ENCODE measurements at places on chromosomes 7 and 10.
A peak's percentile ranks its signal among the peaks of the same experiment; 100 is the strongest.

GRCh38 chr10:110977662-110978061, 58.3 kb downstream of the SHOC2 start:
- DNase-seq: no peak

- DNase-seq: peak; percentile 70
Observed at GRCh38 chr7:32061346-32061745, 8.9 kb downstream of the PDE1C start.

DNA sequence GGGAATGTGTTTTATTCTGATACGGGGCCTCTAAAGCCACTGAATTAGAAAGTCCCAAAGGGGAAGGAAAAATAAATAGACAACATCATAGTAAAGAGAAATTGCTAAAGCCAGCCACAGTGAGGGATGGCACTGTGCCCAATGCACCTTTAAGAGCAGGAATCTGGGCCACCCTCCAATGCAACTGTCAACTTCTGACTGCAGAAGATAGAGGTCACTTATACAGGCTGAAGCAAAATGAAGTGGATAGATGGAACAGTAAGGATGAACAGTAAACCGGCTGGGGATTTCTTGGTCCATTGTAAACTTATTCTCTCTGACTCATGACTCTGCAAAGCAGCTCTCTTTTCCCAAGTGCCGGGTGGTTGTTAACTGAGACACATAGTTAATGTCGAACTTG, 54.0 kb upstream of the KCNIP2 start:
- peak; percentile 4 for DNase-seq

DNA sequence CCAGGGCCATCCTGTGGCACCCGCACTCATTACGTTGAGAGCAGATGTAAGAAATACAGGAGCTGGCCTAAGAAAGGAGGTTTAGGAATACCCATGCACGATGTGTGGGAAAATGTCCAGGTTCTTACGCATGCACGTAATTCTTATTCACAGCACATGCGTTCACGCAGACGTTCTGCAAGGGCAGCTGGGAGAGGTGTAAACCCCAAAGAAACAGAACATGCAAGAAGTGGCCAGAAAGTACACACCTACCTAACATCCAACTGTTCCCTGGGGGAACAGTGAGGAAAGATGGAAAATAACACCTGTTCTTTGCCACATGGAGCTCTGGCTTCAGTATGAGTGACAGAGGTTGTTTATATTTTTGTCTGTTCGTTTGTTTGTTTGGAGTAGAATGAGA, 285.6 kb downstream of the PRPF18 start:
- no peak for DNase-seq

DNA sequence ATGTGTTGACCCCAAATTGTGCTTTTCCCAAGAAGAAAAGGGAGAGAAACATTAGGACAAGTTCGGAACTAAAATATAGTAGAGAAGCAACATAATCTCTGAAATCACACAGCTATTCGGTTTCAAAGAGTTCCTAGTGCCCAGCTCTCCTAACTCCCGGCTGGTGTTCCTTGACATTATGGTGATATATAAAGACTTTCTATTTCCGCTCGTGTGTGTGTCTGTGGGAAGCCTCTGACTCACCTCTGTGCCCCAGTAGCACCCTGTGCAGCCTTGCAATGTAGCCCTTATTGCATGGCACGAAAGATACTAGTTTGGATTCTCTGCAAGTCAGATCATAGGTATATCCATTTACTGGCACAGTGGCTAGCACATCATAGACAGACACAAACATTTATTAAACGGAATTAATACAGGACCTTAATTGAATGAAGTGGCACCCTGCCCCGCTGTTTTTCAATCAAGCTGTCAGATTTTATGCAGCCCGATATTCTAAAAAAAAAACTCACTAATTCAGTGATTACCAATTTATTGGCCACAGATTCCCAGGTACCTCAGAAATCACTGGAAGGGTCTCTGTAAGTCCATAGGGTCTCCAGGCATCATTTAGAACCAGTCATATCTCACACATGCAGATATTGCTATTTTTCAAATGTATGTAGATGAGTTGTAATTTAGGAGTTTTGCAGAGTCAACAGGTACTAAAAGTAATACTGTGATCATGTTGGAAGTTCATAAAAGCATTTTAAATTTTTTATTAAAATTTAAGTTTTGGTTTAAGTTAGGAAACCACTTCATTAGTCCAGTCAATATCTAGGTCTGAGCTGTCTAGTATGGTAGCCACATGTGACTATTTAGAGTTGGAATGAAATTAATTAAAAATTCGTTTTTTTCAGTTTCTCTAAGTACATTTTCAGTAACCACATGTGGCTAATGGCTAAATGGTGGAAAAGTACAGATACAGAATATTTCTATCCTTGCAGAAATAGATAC, 43.3 kb downstream of the SFTPD start:
- no peak for DNase-seq

GRCh38 chr10:35392482-35393228, 56.3 kb downstream of the CCNY start:
- DNase-seq: no peak

- DNase-seq: no peak
Observed at GRCh38 chr10:79185067-79185774, 116.5 kb downstream of the ZMIZ1 start.

DNA sequence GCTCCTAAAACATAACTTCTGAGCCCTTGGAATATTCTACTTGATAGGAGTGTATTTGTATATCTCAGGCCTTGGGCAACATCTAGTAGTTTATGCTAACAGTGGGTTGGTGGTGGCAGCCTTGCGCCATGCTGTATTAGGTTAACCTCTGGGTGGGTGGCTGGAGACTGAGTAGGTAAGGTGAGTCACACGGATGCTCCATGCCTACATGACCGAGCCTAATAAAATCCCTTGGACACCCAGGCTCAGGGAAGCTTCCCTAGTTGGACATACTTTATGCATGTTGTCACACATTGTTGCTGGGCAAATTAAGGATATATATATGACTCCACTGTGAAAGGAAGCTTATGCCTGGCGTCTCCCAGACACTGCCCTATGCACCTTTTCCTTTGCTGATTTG, 6.0 kb upstream of the DAGLB start:
- DNase-seq: no peak

DNA sequence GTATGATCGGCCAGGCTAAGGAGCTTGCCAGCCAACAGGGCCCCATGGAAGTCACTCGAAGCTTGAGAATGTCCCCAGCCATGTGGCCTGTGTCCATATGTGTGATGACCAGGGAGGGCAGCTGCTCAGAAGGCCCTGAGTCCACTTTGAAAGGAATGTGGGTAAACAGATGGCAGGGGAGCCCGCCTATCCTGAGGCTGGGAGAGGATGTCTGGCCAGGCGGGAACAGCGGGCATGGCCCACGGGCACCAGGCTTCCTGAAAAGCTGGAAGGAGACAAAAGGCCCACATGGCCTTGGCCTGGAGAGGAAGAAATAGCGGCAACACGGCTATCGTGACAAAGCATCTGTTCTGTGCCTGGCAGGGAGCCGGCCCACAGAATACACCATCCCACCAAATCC, 137.9 kb upstream of the PPIF start:
- DNase-seq: no peak

- no peak for DNase-seq
Observed at GRCh38 chr10:70909326-70909935, 21.1 kb upstream of the PCBD1 start.

DNA sequence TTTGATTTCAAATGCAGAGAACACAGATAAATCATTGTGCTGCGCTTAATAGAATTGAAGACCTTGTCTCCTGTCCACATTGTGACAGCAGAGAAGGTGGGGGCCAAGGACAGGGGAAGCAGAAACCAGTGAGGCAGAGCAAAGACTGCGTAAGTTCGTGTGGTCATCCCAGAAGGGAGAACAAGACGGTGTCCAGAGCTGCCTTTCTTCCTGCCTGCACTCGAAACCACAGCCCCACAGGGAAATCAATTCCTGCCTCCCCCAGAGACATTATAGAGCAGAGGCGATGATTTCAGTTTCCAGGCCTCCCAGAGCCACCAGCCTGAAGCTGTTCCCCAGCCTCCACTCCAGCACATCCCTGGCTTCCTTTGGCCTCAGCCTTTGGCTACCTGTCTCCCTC, 39.7 kb upstream of the UCN3 start:
- no peak for DNase-seq

- DNase-seq: no peak
Observed at GRCh38 chr7:110170841-110171240, 920.1 kb upstream of the LRRN3 start.

DNA sequence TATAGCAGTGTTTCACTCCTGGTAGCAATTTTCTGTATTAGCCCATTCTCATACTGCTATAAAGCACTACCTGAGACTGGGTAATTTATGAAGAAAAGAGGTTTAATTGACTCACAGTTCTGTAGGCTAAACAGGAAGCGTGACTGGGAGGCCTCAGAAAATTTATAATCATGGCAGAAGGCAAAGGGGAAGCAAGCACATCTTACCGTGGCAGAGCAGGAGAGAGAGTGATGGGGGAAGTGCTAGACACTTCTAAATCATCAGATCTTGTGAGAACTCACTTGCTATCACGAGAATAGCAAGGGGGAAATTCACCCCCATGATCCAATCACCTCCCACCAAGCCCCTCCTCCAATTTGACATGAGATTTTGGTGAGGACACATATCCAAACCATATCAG, 131.6 kb upstream of the EFCAB10 start:
- DNase-seq: no peak

GRCh38 chr10:26064106-26064505, 130.1 kb downstream of the MYO3A start:
- DNase-seq: no peak

- DNase-seq: no peak
Observed at GRCh38 chr7:55063061-55063460, 44.2 kb downstream of the EGFR start.

DNA sequence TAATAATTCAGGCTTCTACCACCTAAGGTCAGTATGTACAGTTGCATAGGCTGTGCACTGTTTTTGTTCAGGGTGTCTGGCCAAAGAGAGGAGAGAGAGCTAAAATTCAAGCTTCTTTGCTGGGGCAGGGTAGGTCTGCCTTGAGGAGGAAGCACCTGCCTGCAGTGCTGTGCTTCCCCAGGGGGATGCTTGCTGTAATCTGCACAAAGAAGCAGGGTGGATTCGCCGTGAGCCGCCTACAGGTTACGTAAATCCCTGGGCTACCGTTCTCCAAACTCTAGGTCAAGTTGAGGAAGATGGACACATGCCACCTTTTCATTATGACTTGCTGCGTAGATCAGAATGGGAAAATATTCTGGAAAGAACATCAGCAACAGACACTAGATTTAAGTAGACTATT, 543.3 kb downstream of the TNS3 start:
- no peak for DNase-seq

DNA sequence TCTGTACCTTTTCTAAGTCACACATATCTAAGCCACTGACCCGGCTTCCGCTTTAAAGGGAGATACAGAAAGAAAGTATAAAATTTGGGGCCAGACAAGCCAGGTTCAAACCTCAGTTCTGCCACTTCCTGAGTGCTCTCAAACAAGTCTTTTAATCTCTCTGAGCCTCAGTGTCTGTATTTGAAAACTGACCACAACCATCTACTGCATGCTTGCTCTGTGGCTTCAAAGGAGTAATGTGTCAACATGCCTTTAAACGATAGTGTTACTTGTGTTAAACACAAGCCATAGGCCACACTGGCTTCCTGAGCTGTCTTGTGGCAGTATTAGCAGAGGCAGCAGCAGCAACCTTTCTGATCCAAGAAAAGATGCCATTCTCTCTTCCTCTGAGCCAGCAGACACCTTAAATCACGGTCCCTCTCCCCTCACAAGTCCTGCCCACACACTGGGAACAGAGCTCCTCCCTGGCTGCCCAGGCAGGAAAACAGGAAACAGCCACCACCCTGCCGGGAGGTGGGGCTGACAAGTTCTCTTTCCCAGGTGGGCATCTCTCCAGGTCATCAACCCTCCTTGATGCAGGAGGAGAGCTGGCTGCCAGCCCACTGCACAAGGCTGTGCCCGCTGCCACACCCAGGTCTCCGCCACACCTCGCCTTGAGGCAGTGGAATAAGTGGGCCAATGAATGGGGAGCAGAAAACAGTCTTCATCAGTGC, 10.7 kb downstream of the HIP1 start:
- DNase-seq: no peak

- no peak for DNase-seq
Observed at GRCh38 chr10:974038-974784, 14.0 kb upstream of the GTPBP4 start.

DNA sequence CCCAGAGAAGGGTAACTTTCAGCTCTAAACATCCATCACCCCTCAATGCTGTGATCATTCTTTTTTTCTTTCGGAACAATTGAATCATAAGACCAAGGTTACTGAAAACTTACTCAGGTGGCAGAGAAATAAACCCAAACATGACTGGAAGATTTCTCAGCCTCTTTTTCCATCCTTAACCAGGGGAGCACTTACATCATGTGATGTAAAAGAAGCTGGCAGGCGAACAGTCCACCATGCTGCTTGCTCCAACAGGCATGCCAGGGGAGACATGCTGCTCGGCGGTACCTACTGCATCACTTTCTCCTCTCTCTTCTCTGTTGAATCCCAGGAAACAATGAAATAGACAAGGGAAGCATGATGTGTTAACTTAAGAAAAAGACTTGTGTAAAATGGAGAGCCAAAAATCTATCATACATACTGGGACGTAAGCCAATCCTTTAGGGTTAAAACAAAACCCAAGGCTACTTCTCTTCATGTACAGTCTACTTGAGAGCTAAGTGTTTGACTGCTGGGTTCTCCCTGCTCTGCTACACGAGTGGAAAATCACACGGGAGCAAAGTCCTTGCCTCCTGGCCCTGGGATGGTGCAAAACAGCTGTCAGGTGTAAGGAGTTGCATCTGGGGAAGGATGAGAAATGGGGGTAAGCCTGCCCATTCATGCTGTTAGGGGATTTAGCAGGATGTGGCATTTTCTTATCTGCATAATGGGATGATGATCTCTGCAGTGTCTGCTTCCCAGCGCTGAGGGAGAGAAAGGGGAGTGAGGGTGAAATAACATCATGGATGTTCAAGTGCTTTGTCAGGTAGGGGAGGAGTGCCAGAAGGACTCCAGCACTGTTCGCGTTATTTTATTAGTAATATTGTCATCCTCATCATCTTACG, 64.3 kb upstream of the ZNF438 start:
- DNase-seq: no peak

DNA sequence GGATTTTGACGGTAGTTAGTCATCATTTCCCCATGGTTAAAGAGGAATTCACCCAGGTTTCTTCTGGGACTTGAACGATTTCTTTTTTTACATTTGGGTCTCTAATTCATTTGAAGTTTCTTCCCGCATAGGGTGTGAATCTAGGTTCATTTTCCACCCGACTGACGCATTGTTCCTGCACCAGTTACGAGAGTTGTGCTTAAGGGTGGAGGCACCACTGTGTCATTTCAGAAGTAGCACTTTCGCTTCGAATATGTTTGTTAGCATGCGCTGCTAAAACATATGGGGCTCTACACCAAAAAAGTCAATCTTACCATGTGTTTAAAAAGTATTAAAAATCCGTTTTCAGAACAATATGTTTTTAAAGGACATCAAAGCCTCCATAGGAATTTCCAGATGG, 140.3 kb downstream of the VIPR2 start:
- DNase-seq: no peak
